ENCODE measurements at places on chromosomes 6 and 20.

DNA sequence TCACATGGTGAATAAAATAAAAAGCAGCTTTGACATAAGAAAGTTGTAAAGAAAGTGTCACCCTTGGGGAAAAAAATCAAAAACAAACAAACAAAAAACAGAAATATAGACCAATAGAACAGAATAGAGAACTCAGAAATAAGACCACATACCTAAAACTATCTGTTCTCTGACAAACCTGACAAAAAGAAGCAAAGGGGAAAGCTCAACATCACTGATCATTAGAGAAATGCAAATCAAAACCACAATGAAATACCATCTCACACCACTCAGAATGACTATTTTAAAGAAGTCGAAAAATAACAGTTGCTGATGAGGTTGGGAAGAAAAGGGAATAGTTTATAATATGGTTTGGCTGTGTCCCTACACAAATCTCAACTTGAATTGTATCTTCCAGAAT, 159.1 kb downstream of the TINAG start:
- DNase-seq, result no peak

- DNase-seq, result no peak
These were observed 32.3 kb upstream of the TAGAP start for GRCh38 chr6:159077123-159077522.

GRCh38 chr20:54550776-54551396, 75.5 kb downstream of the DOK5 start:
- DNase-seq, result no peak

GRCh38 chr6:15246217-15246665, 372 bp downstream of the JARID2 start:
- peak; percentile 50 for DNase-seq

- peak; percentile 66 for DNase-seq
These were observed 381 bp upstream of the BICRAL start for GRCh38 chr6:42781546-42781795.

GRCh38 chr6:158514176-158514575, 45.7 kb upstream of the TMEM181 start:
- DNase-seq, result no peak

GRCh38 chr20:43843096-43843964, 71.3 kb upstream of the TOX2 start:
- no peak for DNase-seq

GRCh38 chr6:150738092-150738629, 127.3 kb upstream of the MTHFD1L start:
- no peak for DNase-seq

DNA sequence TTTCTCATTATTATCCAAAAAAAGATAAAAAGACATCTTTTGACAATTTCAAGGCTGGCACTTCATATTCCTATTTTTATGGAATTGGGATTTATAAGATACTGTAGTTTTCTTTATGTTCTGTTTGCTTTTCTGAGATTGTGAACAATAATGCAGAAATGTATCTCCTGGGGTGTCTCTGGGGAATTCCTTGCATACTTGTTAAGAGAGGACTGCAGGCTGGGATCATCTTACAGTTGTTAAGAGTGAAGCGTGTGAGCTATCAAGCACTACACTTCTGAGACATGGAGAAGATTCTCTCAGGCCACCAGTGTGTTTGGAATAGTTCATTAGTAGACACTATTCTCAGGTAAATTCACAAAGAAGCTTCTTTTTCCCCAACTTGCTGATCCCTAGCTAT, 963.3 kb upstream of the GJE1 start:
- DNase-seq, result peak; percentile 81

DNA sequence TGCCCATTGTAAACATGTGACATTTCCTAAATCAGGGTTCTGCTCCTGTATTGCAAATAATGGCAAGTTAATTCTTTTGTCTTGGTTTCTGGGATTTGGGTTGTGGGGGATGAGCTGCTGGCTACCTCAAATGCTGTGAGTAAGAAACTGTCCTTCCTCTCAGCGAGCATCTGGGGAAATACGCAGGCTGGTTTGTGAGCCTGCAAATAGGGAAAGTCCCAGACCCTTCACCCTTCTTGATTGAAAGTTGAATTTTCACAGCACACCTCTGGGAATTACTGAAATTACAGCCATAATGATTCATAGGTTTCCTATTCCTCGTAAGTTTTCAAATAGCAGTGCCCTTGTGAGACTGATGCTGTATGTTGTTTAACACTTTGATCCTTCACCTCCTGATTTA, 138.1 kb downstream of the TBXT start:
- DNase-seq, result no peak

DNA sequence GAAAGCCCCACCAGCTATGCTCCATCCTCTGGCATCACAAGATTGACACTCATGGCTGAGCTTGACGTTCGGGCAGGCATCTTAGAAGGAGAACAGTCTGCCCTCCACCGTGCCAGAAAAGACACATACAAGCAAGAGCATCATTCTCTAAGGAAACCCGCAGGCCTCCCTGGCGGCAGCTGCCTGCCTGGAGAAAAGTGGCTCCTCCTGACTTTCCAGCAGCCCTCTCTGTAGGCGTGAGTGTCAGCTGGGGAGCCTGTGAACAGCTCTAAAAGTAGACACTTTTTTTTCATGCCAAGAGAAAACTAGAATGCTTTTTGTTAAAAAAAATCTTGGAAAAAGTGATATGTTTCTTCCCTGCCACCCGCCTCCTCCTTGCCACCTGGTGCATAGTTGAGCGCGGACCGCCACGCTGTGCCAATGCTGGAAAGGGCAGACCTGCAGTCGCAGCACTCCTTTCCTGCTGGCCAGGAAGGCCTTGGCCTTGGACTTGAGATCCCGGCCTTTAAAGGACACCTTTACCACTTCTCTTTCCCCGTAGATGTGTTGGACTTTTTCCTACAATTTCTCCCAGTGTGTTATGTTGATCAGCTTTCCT, 29.7 kb upstream of the INSM1 start:
- no peak for DNase-seq

GRCh38 chr6:138981416-138981815, 6.6 kb downstream of the REPS1 start:
- no peak for DNase-seq

GRCh38 chr6:158803733-158804143, 15.4 kb downstream of the EZR start:
- DNase-seq, result peak; percentile 67

- no peak for DNase-seq
These were observed 63.0 kb downstream of the JPH2 start for GRCh38 chr20:44123874-44124535.

DNA sequence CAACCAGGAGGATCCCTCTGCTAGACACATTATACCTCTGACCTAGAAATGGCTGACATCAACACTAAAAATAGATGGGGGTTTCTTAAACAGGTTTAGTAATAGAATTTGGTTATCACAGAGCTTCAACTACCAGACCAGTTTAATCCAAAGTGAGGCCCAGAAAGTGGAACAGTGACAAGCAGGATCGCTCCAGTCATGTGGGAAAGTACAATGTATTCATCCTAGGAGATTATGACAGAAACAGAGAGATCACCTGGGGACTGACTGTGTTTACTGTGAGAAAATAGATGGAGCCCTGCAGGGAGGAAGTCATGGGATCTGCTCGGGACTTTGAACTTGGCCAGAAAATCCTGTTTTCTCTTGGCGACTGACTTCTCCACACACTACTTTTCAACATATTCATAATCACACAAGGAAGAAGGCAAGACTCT, 238.7 kb upstream of the SOX4 start:
- DNase-seq, result peak; percentile 85

GRCh38 chr6:21103626-21104224, 489.8 kb upstream of the SOX4 start:
- peak; percentile 74 for DNase-seq

DNA sequence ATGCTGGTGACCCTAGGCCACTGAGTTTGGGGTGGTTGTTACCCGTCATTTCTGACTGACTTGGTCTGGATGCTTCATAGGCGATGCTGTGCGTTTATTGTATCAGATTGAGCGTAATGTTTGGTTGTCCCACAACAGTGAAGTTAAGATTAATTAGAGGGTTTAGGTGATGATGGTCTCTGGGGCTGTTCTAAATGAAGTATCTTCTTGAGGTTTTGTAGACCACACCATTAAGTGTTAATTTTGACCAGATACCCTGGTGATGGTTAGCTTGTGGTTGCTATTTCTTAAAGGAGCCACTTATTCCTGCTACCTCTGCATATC, 132.8 kb downstream of the ARID1B start:
- no peak for DNase-seq

GRCh38 chr6:29723666-29724588, 693 bp downstream of the HLA-F start:
- DNase-seq, result no peak

GRCh38 chr6:165178056-165178455, 131.3 kb downstream of the C6orf118 start:
- DNase-seq, result no peak

- DNase-seq, result no peak
These were observed 88.3 kb upstream of the COL21A1 start for GRCh38 chr6:56335726-56336125.

DNA sequence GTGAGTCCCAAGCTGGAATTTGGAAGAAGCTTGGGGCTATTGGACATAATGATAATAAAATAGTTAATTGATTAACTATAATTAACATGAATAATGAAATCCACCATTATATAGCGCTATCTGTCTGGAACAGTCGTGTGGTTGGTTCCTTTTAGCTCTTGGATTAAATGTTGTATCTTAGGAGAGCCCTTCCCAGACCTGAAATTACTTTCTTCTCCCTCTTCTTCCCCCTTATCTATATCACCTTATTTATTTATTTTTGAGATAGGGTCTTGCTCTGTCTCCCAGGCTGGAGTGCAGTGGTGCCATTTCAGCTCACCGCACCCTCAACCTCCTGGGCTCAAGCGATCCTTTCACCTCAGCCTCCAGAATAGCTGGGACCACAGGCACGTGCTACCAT, 64.6 kb downstream of the NCOA3 start:
- no peak for DNase-seq

GRCh38 chr6:118354641-118355040, 193.5 kb upstream of the PLN start:
- DNase-seq, result no peak

GRCh38 chr6:448296-449056, 56.9 kb downstream of the IRF4 start:
- DNase-seq, result no peak

- no peak for DNase-seq
These were observed 55.3 kb downstream of the CDH26 start for GRCh38 chr20:60013296-60014139.

DNA sequence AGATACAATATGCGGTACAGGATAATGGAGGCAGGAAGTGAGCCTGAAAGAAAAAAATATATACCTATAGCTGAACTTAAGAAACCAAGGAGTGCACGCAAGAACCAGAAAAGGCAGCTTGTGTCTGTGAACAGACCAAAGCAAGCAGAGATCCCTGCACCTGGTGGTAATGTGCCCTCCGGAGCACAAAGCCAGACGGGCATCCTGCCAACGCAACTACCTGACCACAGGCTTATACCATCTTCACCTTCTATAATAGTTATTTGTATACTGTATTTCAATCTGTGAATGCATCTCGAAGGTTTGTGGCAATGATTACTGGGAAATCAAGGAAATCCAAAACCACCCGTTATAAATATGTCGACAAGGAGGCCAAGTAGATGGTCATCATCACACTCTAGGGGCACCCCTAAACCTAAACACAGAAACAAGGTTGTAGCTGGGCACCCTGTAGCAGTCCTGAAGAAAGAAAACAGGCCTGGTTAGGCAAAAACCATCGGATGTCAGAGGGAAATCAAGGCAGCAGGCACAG, 801 bp downstream of the FBXL4 start:
- peak; percentile 90 for DNase-seq

Data from NCI-H69 (cell line).